ENCODE measurements at places on chromosomes 5 and 9. TPM values are rescaled to one million over a fixed set of nuclear protein-coding genes. Genes with fewer than 3 reads are reported as not detected.

Gene GFI1B
- 0.17 TPM for total RNA-seq

Gene CCNJL
- 11.3 TPM for total RNA-seq

Gene ERBIN
- total RNA-seq = 32.5 TPM

Gene CYLC2
- not detected for total RNA-seq

Gene FOXD1
- total RNA-seq = 15.8 TPM

Gene CFAP77
- not detected for total RNA-seq

Gene MORN5
- total RNA-seq = not detected

Gene BOD1
- 73.1 TPM for total RNA-seq

Gene CCL27
- not detected for total RNA-seq

Measured in A549 treated with dexamethasone at 1 μM for 4 hours (cell line).